ENCODE measurements at places on chromosomes 2 and 18. TPM values are rescaled to one million over a fixed set of nuclear protein-coding genes. Genes with fewer than 3 reads are reported as not detected.

Gene RGPD3
- 1.00 TPM for total RNA-seq

Gene SESTD1
- total RNA-seq = 94.4 TPM

Gene AOX1
- total RNA-seq = 26.0 TPM

Gene NLRC4
- 8.7 TPM for total RNA-seq

Gene NFATC1
- 23.4 TPM for total RNA-seq

Gene CXCR1
- total RNA-seq = 1.3 TPM

Gene TEX44
- total RNA-seq = not detected

Gene STARD7
- 76.4 TPM for total RNA-seq

Gene SERPINB11
- total RNA-seq = not detected

Gene KCNG3
- 5.2 TPM for total RNA-seq

Gene TSPYL6
- not detected for total RNA-seq

Gene PROKR1
- not detected for total RNA-seq

Gene ABCG5
- not detected for total RNA-seq

Gene USP37
- 9.3 TPM for total RNA-seq

Gene KIF5C
- total RNA-seq = 1.0 TPM

Gene HOXD13
- total RNA-seq = not detected

Gene GAL3ST2
- total RNA-seq = 0.91 TPM

Gene MBD1
- 76.4 TPM for total RNA-seq

Gene SCN9A
- 9.3 TPM for total RNA-seq

Gene CFAP65
- total RNA-seq = 15.5 TPM

Gene UGT1A8
- total RNA-seq = not detected

Gene PKDCC
- 106 TPM for total RNA-seq

Gene GBX2
- total RNA-seq = not detected

Gene ZNF236
- 14.5 TPM for total RNA-seq

Gene CNRIP1
- total RNA-seq = 14.1 TPM

Gene FAM237A
- total RNA-seq = not detected

Gene SP5
- 2.0 TPM for total RNA-seq

Gene LOXHD1
- 0.74 TPM for total RNA-seq

Gene NXPH2
- total RNA-seq = not detected

Gene MRPL44
- 22.4 TPM for total RNA-seq

Gene MYO1B
- 128 TPM for total RNA-seq

Gene ELOA2
- not detected for total RNA-seq

Gene C2orf49
- 13.6 TPM for total RNA-seq
